KBM-7 (cell line): ENCODE measurements at places on chromosomes 12 and 14.

GRCh38 chr14:69475194-69475818 lies 9.2 kb upstream of the PLEKHD1 start:
- peak; percentile 27 for DNase-seq

DNA sequence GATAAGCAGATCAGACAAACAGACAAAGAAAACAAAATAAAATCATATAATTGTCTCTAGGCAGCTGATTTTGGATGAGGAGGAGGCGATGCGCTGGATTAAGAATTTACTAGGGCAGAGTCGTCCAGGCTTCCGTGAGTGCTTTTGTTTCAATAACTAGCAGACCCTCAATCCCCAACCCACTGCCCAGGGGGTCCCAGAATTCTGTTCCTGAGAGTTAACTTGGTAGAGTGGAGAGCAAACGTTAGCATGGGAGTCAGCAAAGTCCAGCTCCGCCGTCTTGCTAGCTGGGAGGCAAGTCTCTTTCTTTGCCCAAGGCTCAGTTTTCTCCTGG lies 95.5 kb upstream of the TBX5 start:
- no peak for DNase-seq

- no peak for DNase-seq
Observed at GRCh38 chr14:64178814-64179213, 115.4 kb downstream of the ESR2 start.

GRCh38 chr12:67540920-67541624 lies 107.5 kb upstream of the DYRK2 start:
- no peak for DNase-seq

GRCh38 chr14:89697281-89698060 lies 257.1 kb downstream of the EFCAB11 start:
- no peak for DNase-seq

DNA sequence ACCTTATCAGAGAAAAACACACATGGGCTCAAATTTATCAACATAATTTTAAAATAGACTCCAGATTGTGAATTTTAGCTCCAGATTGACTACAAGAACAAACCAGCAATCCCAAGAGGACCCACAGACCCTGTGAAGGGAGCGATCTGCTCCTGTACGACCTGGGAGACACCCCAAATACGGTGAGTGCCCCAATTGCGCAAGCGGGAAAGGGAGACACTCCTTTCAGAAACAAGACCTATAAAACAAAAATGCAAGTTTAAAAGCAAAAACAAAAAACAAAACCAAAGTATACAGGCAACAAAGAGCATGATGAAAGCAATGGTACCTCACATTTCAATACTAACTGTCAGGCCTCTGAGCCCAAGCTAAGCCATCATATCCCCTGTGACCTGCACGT lies 32.1 kb downstream of the DNAI7 start:
- DNase-seq: no peak

GRCh38 chr12:117816-118345 lies 51.3 kb downstream of the IQSEC3 start:
- no peak for DNase-seq

- no peak for DNase-seq
Observed at GRCh38 chr14:28398506-28398905, 368.1 kb upstream of the FOXG1 start.

- no peak for DNase-seq
Observed at GRCh38 chr12:24244801-24245200, 295.3 kb upstream of the SOX5 start.

DNA sequence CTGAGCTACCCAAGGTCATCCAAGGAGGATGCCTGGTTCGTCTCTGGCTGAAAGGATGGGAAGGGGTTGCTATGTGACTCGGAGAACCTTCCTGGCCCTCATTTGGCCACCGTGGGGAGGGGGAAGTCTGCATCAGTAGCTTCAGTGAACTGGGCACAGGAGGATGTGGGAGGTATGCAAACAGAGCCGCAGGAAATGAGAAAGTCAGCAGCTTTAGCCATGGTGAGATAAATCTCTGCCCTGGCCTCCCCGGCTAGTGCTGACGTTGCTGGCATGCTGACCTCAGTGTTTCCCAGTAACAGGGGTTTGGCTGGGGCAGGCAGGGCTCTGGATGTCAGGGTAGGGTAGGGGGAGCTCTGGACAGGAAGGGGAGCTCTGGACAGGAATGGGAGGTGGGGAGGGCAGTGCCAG lies 2.3 kb upstream of the CEBPE start:
- no peak for DNase-seq

DNA sequence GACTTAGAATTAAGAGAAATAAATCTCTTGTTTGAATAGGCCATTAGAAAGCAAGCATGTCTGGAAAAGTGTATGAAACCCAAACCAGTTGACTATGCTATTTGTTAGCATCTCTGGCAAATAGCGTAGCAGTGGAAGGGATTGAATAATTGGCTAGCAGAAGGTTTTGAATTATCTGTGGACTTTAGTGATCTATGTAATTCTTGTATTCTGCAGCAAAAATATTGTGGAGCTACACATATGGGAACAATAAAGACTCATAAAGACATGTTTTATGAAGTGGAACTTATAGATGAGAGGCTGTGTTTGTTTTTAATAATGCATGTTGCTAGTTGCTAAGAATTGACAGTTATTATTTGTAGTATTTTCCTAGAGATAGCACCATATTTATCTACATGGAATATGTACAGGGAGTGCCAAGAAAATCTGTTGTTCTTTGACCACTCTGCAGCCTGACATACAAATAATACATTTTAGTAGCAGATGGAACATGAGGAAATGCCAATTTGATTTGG lies 4.7 kb downstream of the SRGAP1 start:
- no peak for DNase-seq

- no peak for DNase-seq
Observed at GRCh38 chr12:110758922-110759321, 16.2 kb upstream of the PPP1CC start.

- DNase-seq: peak; percentile 10
Observed at GRCh38 chr12:21989819-21990412, 48.7 kb upstream of the ABCC9 start.

DNA sequence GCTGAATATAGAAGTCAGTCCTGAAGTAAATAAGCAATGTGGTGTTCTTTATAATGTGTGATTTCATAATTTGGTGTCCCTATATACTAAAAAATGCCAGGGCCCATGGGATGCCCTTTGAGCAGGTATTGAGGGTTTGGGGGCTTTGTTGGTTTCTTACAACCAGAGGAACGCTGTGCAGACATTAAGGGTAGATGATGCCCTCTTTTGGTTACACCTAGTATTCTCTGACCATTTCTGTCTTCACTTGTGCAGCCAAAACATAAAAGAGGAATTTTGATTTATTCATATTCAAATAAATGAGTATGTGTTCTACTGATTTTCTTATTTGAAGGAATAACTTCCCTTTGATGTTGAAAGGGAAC lies 3.0 kb downstream of the LGR5 start:
- no peak for DNase-seq

- DNase-seq: no peak
Observed at GRCh38 chr12:79765157-79765556, 74.4 kb upstream of the PAWR start.

DNA sequence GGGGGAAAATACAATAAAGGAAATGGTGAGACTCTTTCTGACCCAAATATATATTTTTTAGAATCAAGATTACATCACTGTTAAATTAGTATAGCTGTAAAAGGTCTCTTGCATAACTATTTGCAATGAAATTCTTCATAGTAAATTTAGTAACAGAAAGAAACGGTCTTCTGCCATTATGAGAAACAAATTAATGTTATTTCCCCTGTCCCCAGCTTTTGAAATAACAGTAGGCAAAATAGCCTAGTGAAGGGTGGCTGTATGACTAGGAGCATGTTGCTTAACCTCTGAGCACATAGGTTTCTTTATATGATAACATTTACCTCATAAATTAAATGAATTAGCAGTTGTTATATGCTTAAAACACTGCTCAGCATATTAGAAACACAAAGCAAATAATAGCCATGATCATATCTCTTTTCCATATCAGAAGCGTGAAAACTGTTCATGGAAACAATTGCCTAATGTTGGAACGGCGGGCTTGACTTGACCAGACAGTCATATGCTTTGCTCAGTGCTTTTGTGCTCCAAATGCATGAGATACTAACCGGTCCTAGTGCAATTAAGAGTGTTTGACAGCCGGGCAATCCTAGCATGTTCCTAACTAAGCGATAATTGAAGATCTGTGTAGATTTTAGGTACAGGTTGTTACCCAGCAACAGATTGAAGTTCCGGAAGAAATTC lies 24.0 kb downstream of the BHLHE41 start:
- DNase-seq: no peak

DNA sequence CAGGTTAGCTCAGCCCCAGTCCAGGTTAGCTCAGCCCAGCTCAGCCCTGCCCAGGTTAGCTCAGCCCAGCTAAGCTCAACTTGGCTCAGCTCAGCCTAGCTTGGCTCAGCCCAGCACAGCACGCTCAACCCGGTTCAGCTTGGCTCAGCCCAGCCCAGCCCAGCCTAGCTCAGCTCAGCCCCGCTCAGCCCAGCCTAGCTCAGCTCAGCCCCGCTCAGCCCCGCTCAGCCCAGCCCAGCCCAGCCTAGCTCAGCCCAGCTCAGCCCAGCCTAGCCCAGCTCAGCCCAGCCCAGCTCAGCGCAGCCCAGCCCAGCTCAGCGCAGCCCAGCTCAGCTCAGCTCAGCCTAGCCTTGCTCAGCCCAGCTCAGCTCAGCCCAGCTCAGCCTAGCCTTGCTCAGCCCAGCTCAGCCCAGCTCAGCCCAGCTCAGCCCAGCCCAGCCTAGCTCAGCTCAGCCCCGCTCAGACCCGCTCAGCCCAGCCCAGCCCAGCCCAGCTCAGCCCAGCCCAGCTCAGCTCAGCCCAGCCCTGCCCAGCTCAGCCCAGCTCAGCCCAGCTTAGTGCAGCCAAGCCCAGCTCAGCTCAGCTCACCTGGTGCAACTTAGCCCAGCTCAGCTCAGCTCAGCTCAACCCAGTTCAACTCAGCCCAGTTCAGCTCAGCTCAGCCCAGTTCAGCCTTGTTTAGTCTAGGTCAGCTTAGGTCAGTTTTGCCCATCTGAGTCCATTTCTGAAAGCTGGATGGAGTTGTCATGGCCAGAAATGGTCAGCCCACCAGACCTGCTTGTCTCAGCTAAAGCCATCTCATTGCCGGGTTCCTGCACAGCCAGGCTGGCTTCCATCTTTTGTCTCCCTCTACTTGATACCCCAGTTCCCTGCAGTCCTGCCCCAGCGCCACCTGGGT lies 333.6 kb downstream of the TMEM121 start:
- DNase-seq: peak; percentile 27

DNA sequence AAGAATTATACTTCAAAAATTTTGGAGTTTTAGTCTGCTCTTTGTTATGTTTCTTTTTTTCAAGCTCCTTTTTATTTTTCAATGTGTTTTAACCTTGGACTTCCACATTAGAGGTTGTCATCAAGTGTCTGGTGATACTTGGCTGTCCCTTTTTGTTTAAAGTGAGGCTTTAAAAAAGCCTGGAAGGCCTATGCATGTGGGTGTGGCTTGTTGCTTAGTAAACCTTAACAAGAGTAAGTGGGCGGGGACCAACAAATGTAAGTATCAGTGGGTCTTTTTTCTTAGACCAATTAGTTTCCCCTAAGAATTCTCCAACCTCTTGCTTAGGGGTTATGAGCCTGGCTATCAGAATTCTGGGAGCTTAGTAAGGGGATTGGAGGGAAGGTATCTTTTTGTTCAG lies 26.4 kb downstream of the HCFC2 start:
- no peak for DNase-seq

DNA sequence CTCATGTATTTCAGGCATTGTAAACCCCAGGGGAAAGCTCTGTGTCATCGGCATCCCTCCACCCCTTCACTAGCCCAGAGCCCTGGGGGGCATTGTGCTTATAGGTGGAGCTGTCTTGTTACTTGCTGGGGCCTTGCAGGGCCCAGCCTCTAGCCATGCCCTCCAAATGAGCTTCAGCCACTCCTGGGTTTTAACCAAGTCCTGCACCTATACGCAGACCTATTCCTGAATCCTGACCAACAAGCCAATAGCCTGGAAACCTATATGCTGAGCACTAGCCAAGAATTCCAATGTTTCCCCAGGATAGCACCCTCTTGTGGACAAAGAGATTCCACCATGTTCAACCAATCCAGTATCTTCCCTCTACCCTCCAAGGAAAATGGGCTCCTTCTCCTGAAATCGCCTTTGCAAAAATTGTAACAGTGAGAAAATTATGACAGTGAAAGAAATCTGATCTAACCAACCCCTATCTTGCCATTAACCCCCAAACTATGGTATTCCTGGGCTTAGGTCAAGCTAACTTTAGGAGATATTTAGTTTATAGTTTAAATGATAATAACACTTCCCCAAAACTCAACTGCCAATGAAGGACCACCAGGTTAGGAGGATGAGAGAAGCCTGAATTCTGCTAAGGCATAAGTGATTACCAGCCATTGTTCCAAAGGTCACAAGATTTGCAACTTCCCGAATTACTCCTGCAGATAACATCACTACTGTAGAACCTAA lies 55.5 kb downstream of the TTC7B start:
- peak; percentile 54 for DNase-seq

DNA sequence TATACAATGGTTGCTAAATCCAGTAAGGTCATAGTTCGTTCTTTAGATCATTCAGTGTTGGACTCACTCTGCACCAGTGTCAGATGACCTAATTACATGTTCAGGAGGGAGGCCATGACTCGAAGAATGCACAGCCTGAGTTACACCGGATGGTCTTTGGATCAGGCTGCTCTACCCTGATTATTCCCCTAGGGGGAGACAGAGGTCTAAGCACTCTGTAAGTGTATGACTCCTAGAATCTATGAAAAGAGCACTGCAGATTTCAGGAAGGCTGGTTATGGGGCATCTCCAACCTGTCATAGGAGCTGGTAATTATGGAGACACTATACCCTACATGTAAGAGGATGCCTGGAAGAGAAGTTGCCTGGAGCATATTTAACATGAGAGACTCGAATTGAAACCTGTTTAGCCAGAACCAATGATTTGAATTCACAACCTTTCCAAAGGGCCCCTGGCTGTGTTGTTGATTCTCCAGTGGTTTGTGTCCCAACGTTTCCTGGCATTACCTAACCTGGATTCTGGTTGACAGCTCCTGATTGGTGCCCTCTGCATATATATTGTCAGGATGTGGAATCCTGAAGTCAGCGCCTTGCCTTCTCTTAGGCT lies at the start of gene MUCL1:
MUCL1 (plus strand) TSS at position 584 of the 606 bp plus-strand sequence. CDS start 67 bp downstream, outside the sequence.
- peak; percentile 72 for DNase-seq

DNA sequence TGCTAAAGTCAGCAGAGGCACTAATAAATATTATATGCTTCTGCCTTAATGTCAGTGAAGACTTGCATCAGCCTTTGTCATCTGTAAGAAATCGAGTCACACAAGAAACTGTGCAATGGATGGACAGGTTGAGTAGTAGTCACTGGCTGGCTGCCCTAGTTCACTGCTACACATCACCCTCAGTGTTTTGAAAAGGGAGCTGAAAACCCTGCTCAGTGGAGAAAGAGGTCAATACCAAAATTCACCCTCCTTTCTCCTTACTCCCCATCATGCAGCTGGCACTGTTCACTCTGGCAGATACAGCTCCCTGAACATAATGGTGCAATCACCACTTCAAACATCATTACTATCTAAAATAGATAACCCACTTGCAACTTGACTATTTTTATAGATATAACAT lies 6.6 kb downstream of the ANKS1B start:
- no peak for DNase-seq
